RPMI7951 (cell line): ENCODE measurements at places on chromosomes 2 and 18. TPM values are rescaled to one million over a fixed set of nuclear protein-coding genes. Genes with fewer than 3 reads are reported as not detected.
A peak's percentile ranks its signal among the peaks of the same experiment; 100 is the strongest.

DNA sequence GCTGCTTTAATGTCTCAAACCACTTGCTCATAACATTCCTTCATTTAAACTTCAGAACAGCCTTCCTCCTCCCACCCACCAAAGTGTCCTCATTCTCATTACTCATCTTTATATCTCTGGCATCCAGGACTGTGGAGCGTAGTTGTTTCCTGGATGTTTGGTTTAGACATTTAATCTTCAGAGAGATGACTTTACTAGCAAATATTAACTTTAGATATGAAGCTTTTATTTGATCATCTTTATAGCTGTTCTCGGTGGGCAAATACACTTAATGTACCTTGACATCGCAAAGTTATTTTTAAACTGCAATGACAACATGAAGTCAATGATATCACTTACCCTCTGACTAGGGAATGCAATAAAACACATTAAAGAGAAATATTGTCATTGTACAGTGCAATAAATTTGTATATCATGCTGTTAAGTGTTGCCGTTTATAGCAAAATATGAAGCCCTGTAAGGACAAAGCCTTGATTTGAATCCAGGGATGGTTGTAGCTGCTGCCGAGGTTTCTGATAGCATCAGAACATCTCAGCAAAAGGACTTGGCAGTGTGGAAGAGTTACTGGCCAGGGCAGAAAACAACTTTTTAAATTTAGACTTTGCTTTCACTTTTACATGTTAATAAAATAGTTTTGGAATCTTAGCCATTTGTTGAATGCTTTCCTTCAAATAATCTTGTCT, 4.6 kb upstream of the LAMA3 start:
- DNase-seq: no peak

DNA sequence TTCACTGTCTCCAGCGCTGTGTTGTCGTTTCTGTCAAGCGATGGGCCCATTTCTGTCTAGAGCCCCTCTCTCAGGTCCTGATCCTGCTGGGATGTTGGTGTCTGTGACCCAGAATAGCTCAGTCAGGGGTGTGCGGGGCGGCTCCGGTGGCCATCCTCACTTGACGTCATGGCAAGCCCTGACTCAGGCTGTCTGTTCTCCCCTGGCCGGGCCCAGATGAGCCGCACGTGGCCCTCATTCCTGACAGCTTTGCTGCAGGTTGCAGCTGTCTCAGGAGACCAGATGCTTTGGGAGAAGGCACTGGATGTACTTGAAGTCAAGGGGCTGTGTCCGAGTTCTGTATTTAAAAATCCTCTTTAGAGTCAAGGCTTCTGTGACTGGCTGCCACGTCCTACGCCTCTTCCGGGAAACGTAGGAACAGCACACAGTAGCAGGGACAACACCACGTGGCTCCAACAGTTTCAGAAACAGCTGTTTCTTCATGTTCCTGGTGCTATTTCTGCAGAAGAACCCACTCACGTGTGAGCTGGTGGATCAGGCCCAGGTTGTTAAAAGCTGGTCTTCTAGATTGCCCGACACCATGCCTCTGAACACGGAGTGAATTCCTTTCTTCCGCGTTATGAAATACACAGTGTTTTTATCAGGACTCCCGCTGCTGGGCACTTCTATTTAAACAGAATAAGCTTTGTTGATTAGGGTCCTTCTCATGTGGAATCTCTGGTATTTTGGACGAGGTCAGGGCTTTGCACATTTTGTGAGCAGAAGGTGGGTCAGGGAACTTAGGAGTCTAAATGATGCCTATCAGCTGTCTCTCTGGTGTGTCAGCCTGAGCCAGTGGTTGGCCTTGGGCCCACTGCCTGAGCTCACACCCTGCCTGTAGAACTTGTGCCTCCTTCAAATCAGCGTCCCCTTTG, 28.3 kb upstream of the NTSR2 start:
- DNase-seq: peak; percentile 91

DNA sequence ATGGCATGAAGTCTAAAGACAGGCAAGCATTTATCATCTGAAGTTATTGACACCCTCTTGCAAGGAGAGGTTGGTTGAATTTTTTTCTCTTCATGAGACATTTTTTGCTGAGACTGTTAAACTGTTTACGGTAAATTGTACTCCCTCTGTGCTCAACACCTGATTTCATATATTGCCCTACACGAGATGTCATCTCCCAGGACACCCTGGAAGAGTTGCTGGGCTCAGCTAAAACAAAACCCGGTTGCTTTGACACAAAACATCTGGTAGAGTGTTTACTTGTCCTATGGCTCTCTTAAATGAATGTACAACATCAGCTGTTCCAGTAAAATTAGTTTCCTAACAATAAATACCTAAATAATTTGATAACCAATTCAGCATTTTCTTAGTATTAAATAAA, 533.8 kb downstream of the SOCS6 start:
- DNase-seq: no peak

GRCh38 chr2:20509770-20510490, 63.1 kb downstream of the RHOB start:
- DNase-seq: no peak

Gene MYL1
- not detected in 2 replicates for total RNA-seq

Gene COL3A1
- total RNA-seq: 33.6 and 39.9 TPM in 2 replicates

Gene CAPN14
- total RNA-seq: 0.96 and 1.3 TPM in 2 replicates

DNA sequence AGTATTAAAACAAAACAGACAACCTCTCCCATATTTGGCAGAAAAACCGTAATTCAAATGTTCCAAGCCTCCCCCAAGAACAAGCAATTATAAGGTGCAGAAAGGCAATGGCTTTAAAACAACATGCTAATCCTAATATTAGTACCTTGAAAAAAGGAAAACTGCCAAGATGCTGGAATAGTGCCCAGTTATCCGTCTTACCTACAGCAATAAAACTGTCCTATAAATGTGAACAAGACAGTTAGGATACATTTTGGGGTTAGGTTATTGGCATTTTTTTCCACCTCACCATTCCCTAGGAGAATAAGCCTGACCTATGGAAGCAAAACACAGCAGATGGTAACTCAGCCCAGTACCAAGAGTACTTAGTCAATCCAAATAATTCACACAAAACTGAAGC, 83.2 kb downstream of the TCF4 start:
- no peak for DNase-seq

DNA sequence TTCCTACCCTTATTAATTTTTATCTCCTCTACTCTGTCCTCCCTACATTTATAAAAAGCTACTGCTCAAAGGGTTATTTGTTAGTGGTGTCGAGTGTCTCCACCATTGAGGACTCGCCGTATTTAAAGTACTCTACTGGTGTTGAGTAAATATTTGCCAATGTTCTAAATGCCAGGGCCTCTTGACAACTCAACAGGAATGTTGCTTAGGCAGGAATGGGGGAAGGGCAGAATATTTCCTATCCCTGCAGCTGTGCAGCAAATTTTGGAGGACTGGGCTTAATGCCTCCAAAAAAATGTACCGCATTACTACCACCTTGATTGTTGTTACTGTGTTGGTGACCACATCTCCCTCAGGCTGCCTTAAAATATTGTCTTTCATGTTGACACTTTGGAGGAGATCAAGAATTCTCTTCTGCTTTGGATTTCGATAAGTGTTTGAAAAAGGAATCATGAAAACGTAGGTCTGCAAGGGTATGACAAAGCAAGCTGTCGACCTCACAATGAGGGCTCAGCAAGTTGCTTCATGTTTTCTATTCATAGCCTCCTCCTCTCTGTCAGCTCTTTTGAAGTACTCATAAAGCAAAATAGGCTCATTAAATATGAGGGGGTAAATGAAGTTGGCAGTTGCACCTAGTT, 84.3 kb downstream of the EFEMP1 start:
- DNase-seq: peak; percentile 9

DNA sequence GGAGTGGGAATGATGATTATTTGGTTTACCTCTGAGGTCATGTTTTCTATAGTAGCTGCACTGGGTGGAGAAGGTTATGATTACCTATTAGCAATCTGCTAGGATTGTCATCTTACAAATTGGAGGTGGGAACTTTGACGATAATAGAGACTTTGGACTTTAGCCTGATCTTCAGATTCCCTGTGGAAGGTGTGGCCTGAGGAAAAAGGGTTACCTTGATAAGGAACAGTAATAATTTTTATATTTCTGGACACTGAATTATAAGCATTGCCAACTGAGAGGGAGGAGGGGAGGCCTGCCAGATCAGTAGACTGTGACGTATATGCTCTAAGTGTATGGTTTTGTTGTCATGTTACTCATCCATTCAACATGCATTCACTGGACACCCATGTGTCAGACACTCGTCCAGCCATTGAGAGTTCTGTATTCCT, 183.4 kb upstream of the FOSL2 start:
- no peak for DNase-seq

- no peak for DNase-seq
Measured at GRCh38 chr2:195664528-195664927, 7.5 kb downstream of the SLC39A10 start.

Gene KHK
- total RNA-seq: 4.1 and 5.8 TPM in 2 replicates

DNA sequence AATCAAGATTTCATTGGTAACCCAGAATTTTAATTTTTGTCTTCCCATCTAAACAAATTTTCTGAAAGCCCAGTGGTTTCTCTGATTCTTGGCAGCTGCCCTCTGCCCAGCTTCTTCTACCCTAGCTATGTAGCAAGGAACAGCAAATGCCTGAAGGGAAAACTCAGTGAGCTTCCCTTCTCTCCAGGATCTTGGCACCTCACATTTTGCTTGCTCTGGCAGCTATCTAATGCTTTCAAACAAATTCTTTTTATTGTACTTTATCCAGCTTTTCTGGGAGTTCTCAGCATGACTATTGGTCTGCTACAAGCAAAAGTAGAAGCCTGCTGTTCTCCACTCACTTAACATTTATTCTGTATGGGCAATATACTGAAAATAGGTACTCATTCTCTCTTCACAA, 18.3 kb upstream of the GFPT1 start:
- DNase-seq: no peak

DNA sequence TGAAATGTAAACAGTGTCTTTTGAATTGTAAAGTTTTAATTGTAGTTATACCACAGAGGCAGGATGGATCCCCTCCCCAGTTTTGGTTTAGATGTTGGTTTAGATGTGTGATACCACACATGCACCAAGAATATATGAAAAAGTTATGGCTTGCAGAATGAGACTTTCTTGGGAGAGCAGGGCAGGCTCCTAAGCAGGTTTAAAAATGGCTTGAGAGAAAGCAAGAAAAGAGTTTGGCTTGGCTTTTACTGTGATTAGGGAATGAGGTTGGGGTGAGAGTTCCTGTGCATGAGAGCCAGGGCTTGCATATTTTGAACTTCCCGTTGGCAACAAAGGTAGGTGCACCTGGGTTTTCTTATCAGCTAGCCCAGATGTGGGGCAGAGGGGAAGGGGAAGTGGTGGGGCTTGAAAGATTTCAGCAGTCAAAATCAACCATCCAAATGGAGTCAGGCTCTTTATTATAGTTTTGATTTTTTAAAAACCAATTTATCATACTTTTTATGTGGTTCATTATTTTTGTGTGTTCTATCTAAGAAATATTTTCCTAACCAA, 246.9 kb downstream of the MTX2 start:
- DNase-seq: no peak

Gene ATL2
- total RNA-seq: 95.4 and 104 TPM in 2 replicates

DNA sequence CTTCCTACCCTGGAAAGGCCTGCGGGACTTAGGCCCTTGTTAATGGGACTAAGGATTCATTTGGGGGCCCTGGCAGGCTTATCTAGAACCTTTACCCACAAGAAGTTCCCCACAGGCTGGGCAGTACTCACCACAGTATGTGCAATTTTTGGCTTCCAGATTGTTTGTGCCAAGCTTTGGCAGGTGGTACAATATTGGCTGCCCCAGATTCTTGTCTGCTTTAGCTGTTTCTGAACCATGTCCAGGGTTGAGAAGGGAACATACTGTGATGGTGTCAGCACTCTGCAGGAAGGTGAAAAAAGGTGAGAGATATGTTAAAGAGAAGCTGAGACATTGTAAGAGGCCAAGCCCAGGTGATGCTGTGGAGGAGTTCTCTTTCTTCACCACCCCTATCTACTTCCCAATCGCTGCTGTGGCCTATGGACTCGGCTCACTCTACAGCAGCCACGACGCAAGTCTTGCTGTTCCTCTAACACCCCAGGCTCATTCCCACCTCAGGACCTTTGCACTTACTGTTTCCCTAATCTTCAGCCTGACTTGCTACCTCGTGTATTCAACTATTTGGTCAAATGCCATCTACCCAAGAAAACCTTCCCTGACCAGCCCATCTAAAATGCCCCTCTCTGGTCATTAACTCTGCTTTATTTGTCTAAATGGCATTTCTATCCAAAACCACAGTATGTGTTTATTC, 9.2 kb downstream of the SLC4A5 start:
- DNase-seq: no peak

Gene CCL20
- 2.2 and 3.8 TPM in 2 replicates for total RNA-seq
